ENCODE measurements at places on chromosomes 5 and 9.

DNA sequence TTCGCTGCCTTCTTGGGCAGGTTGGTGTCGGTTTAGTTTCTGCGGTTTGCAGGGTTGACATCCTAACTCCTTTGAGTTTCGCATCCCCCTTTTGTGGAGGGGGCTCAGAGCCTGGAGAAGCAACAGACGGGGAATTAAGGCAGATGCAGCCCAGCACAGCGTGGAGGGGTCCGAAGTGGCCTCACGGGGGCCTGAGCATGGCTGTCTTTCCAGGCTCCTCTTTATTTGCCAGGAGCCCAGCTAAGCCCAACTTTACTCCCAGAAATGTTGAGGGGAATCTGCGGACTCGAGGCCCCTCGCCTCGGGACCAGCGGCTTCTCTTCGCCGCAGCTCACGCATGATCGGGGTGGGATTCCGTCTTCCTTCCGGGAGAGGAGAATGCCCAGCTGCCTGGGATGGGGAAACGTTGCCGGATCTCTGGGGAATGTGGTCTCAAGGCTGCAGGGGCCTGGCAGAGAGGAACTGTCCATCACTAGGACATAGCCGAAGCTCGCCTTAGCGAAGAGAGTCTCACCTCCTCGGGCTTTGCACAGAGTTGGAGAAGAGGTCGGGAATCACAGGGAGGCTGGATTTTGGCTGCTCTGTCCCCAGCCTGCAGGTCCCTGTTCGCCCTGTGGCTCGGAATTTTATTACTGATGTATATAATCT is 1.3 kb downstream of the RAI14 start:
- no peak for DNase-seq

DNA sequence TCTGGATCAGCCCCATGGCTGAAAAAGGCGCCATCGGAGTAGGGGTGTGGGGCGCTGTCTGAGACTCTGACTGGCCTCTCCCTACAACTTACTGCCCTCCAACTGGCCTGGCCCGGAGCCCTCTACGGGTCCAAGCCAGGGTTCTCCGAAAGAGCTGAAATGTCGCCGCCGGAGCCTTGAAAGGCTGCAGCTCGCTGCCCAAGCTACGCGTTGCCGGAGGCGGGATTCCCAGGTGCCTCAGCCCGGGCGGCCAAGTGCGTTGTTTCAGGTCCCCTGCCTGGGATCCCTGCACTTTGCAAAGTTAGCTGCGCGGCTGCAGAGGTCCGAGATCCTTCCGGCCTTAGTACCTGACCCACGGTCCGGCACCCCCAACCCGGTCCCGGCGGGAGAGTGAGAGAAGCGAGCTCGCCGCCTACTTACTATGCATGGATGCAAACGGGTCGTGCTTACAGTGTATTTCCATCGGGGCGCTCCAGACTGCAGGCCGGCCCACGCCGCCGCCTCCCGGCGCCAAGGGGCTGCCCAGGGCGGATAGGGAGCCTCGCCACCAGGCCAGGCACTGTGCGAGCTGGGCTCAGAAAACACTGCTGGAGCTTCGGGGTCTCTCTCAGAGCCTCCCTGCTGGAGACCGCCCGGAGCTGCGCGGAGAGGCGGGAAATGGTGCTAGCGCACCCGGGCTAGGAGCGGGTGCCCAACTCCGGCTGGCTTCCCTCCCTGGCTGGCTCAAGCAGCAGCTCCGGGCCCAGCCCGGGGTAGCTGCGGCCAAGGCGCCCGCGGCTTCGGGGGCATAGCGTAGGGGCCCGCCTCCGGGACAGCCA is 7.7 kb downstream of the PAX5 start:
- DNase-seq = no peak

DNA sequence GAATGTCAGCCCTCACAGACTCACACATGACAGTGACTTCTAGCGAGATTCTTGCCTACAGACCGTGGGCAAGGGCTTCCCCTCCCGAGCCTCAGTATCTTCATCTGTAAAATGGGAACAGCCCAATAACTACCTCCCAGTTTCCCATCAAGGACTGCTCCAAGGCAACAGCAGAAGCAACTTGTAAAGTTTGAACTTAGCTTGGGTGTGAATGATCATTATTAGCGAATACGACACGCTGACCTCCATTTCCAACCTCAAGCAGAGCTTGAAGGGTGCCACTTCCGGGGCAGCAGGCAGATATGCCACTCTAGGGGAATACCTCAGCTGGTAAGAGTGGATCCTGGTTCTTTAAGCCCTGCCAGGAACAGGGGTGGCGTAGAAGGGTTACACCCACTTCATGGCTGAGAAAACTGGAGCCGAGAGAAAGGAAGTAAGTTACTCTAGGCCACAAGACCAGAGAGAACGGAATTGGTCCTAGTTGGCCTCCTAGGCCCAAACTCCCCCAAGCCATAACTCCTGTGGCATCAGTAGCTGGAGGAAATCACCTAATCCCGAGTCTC is 2.0 kb downstream of the RNF44 start:
- DNase-seq = no peak

DNA sequence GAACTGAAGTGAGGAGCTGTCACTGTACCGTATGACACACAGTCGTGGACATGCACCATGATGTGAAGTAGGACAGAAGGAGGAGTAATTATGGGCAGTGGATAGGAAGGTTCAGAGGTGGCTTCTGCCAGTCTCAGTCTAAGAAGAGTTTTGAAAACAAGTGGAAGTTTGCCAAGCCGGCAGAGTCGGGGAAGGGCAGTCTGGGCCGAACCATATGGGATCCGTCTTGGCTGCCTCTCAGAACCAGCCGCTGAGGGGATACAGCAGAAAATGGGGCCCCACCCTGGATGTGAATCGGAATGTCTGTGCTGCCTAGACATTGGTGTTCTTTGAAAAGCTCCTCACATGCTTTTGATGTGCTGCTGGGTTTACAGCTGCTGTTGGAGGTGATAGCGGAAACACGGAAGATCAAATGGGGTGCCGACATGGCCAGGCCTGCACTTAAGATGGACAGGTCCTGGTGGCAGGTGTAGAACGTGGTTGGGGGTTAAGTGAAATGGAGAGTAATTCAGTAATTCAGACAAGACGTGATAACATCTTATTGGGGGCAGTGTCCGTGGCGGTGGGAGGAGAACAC is 11.2 kb downstream of the SNX18 start:
- DNase-seq = no peak

- no peak for DNase-seq
These were observed 299.4 kb downstream of the ZSWIM6 start for GRCh38 chr5:61631438-61631941.

GRCh38 chr5:117652036-117652957 is 1077.7 kb upstream of the SEMA6A start:
- no peak for DNase-seq

DNA sequence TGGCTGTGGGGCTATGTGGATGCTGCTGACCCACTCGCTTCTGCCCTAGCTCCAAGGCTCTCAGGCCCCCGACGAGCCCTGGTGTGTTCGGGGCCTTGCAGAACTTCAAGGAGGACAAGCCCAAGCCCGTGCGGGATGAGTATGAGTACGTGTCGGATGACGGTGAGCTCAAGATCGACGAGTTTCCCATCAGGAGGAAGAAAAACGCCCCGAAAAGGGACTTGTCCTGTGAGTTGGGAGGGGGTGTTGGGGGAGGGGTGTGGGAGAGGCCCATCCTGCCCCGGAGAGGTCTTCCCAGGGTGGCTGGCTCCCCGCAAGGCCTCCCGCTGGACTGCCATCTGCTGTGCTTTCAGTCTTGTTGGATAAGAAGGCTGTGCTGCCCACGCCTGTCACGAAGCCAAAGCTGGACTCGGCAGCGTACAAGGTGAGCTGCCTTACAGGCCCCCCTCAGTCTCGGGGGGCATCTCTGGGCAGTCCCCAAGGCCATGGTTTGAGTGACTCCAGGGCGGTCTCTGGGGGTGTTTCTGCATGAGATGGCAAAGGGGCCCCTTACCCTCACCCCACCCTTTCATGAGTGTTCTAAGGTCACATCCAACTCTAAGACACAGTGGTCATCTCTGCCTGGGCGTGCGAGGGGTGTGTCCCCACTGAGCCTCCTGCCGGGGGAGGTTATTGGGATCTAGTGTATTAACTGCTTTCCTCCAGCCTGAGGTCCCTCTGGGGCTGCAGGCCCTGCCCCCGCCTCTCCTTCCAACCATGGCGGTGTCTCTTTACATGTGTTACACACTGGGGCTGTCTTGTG is 89.5 kb downstream of the PHF2 start:
- DNase-seq = no peak

DNA sequence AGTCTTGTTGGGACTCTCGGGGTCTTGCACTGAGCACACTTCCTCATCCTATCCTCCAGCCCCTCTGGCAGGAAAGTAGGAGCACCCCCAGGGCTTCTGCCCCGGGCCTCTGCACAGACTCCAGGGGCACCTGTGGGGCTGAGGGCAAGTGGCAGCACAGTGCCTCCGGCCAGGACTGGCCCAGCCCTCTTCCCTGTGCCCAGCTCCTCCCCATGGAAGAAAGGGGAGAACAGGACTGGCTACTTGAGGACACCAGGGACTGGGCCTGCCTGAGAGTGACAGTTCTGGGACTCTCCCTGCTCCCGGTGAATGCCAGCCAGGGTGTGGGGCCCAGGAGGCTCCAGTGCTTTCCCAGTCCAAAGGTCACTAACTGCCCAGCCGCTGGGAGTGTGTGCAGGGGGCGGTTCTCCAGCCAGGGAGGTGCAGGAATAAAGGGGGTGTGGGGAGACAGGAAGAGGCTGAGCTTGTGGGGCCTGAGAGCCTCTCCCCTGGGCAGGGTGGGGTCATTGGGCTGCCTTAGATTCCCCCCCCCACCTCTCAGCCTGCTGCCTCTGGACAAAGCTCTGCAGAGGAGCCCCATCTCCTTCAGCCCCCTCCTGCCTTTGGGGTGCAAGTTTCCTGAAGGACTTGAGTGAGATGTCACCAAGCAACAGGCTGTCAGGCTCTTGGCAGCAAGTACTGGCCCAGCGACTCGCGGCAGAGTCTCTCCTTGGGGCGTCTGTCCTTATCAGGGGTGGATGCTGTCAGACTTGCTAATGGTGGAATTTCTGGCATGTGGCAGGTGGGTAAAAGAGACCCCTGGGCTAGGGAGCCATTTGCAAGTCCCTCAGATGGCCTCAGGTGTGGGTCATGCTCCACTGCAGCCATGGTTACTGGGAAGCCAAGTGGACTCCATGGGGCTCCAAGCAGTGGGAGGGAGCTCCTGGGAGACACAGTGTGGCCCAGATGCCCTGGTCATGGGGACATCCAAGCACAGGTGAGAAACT is 19.1 kb upstream of the JADE2 start:
- no peak for DNase-seq

DNA sequence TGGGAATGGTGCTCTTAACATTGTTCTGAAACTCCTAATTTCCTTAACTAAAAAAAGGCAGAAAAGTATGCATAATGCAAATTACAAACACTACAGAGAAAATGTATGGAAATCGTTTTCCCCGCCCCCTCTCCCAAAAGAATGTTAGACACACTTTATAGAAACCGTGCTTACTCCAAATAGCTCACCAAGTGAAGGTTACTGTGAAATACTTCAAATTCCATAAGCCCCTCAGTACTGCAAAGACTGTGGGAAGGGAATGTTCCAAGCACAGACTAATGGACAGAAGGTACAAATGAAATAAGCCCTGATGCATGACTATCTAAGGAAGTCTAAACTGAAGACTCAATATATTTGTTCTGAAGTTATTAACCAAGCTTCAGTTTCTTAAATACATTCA is 12.5 kb downstream of the MAPKAP1 start:
- DNase-seq = no peak

GRCh38 chr5:61130289-61130688 is 32.0 kb downstream of the SMIM15 start:
- DNase-seq = no peak
